ENCODE measurements at places on chromosomes 7 and 10. TPM values are rescaled to one million over a fixed set of nuclear protein-coding genes. Genes with fewer than 3 reads are reported as not detected.

Gene GJD4
- total RNA-seq, result not detected

GRCh38 chr7:41292487-41292886, 410.4 kb downstream of the INHBA start:
- no peak for DNase-seq

DNA sequence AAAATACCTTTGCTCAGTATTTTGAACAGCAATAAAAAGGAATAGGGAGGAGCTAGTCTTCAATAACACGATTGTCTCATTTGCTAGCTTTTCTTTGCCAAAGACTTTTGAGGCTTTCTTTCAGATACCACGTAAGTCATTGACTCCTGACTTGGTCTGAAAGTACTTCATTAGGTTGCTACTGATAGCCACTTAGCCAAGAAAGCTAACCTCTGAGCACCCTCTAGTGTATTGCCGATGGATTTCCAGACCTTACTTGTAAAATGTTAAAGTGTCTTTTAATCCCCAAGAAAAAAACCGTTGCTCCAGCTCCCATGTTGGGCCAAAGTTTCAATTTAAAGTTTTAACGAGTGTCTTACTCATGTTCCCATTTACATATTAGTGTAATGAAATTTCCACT, 63.4 kb upstream of the STRIP2 start:
- DNase-seq, result no peak

Gene AOAH
- total RNA-seq, result 29.3 TPM

DNA sequence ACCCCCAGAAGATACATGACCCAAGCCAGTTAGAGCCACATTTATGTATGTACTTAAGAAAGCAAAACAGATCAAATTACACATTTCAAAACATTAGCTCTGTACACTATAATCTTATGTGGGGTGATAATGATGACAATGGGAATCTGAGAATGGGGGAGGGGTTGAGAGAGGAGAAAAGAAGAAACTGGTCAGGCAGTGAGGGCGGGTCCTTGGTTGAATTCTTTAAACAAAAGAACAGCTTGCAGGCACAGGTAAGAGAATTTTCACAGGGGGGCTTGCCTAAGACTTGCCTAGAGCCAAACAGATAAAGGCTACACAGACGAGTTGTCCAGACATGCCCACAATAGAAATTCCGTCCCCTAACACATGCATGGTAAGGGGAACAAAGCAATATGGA, 76.8 kb upstream of the PTER start:
- DNase-seq, result no peak

Gene OR2A42
- not detected for total RNA-seq

DNA sequence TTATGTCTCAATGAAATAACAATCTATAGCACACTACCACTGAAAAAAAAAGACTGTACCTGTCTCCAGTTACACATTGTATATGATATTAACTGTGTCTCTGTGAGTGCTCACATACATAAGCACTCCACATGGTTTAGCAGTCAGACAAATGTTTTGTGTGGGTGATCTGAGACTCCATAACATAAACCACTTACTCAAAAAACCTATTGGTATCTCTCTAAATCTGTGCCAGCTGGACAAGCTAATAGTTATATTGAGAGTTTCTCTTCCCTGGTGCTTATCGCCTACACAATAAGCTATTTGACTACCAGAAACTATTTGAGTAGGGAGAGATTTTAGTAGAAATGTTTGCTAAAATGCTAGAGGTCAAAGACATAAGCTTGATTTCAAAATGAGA, 190.1 kb upstream of the AGR3 start:
- no peak for DNase-seq

Gene HECTD2
- 5.7 TPM for total RNA-seq

GRCh38 chr7:7795630-7796121, 77.3 kb upstream of the RPA3 start:
- DNase-seq, result peak; percentile 93

Gene TMEM130
- total RNA-seq, result 2.5 TPM

- DNase-seq, result no peak
These were observed 1.7 kb downstream of the COL28A1 start for GRCh38 chr7:7533831-7534430.

DNA sequence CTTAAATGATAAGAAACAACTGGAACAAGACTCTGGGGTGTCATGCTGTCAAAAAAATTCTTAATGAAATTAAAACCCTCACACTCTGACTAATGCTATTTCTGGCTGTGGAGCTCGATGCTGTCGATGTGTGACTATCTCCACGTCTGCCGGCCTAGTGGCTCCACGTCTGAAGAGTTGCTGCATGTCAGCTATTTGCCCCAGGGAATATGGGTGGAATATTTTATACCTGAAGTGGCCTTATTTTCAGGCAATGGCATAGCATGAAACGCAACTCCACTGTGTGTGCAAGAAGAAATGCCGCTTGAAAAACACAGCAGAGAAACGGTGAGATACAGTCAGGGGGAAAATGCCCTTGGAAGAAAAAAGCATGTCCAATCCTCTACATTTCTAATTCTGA, 50.9 kb upstream of the MGMT start:
- DNase-seq, result no peak

DNA sequence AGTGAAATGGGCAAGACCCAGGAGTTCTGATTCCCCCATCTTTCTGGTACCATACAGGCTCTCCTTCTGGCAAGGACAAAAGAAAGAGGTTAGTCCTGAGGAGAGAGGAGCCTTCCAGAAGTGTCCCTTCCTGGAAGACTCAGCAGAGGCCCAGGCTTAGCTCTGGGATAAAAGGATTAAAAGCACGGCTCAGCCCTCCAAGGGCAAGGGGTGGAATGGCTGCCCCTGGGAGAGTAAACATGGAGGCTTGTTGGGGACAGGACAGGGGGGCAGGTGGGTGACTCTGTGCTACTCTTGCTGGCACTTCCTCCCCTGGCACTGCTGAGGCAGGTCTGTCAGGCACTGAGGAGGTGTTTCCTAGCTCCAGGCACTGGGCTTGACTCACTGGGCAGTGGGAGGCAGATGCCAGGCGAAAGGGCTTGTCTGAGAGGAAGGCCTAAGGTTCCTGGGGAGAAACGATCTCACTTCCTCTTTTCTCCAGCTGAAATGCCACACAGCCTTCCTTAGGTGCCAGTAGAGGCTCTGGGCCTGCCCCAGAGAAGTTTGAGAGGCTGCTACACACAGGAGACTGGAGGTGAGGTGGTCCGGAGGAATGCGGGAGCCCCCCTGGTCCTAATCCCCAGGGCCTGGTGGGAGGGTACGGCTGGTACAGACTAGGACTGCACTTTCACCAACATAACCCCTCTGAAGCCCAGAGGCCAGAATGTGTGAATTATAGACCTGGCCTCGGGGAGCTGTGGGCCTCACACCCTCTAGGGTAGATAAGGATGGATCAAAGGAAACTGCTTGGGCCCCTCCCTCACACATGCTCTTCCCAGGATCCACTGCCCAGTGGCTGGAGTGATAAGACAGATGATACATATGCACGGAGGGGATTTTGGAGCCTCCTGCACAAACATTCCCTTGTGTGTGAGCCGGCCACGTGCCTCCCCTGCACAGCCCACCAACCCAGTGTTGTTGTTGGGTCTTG, 63.2 kb upstream of the PODXL start:
- no peak for DNase-seq

Gene GBF1
- 30.1 TPM for total RNA-seq

DNA sequence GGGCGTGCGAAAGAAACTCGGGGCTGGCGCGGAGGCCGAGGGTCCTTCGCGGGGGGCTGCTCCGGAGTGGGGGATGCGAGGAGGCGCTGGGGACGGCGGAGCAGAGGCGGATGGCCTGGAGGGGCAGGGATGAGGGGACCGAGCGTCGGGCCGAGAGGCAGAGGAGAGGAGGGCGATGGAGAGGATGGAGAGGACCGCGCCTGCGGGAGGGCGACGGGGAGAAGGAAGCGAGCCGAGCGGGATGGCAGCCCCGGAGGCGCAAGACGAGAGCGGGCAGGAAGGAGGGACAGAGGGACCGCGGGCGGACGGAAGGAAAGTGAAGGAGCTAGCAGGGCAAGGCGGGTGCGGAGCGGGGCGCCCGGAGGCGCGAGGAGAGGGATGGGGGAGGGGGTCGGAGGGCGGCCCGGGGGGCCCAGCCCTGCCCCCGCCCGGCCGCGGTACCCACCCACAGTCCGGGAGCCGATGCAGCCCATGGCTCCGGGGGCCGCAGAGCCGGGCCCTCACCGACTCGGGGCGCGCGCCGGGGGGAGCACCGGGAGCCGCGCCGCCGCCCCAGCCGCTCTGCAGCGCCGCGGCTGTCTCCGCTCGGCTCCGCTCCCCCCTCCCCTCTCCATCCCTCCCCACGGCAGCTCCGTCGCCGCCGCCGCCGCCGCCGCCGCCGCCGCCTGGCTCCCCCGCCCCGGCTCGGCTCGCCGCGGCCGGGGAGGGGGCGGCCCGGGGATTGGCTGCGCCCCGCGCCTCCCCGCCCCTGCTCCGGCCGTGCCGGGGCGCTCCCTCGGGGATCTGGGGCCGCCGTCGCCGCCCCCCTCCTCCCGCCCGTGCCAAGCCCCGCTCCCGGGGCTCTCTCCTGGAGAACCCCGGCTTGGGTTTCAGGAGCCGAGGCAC, at the start of gene FAM131B:
FAM131B (minus strand) TSS at position 583 of the 885 bp plus-strand sequence; CDS start at position 473, 110 bp downstream.
- no peak for DNase-seq

DNA sequence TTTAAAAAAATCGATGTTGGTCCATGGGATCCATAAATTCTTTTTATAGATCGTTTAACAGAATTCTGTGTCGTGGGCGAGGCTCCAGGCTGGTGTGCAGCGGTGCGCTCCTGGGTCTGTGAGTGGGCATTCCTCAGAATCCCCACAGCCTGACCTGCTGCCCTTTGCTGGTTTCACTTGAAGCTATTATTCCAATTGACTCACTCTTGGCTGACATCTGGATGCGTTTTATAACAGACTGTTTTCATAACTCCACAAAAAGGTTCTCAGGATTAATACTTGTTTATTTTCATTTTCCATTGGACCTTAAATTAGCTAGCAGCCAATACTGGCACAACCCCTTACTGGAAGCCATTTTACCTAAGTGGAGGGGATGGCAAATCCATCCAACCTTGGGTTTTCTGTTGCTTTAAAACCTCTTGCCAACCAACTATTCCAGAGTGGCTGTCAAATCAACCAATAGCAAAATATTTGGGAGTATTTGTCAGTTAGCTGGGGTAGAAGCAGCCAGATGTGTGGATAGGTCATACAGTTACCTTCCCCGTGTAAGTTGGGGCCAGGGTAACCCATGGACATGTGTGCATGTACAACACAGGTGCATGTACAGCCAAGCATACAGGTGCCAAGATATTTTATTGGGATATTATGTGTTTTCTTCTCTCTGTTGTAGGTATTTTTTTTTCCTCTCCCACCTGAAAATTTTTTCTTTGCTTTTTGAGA, 160.7 kb upstream of the ZNF32 start:
- DNase-seq, result peak; percentile 75

DNA sequence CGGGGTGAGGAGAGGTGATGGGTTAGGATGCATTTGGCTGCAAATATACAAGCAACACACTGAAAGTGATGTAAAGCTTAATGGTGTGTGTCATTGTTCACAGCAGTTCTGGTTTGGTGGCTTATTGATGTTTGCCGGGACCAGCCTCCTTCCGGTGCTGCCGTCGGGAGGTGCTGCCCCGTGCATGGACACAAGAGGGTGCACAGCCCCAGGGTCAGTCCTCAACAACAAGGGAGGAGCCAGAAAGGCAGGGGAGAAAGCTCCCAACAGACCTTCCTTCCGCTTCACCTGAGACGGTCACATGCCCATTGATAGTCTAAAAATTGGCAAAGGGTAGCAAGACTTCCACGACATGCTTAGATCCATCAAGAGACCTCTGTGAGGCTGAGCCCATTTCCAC, 9.5 kb downstream of the RNF32 start:
- DNase-seq, result no peak

- DNase-seq, result no peak
These were observed 124.8 kb downstream of the MPP7 start for GRCh38 chr10:28177944-28178637.

GRCh38 chr7:125032943-125033342, 103.3 kb upstream of the POT1 start:
- no peak for DNase-seq

GRCh38 chr7:86995814-86996213, 63.6 kb downstream of the ELAPOR2 start:
- no peak for DNase-seq

- peak; percentile 55 for DNase-seq
These were observed 128.5 kb downstream of the ANKRD7 start for GRCh38 chr7:118352867-118353453.

DNA sequence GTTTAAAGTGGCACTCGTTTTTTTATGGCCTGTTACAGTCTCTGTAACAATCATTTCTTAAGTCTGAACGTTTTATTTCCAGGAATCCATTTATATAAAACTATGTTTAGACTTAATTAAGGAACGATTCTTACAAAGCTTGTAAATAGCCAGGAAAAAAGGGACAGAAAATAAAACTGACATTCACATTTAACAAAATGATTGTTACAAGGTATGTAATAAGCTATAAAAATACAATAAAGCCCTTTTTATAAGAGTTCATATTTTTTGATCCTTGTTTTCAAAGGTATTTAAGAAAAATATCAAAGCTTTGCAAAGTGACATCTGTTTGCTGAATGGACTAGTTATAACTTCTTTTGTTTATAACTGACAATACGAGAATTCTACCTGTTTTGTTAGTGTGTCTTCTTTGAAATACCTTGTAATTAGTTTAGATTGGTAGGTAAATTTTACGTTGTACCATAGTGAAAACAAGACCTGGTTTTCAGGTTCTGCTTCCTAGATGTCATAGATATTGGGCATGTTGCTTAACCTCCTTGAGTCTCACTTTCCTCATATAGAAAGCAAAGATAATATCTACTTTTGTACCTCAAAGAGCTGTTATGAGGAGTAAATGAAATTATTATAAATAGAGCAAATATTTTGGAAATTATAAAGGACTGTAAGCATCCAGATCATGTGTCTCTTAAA, 25.8 kb downstream of the BTRC start:
- no peak for DNase-seq

GRCh38 chr7:112173568-112173905, 32.7 kb downstream of the DOCK4 start:
- DNase-seq, result no peak

- no peak for DNase-seq
These were observed 18.4 kb upstream of the SLC18A2 start for GRCh38 chr10:117222552-117222951.

Gene OR13A1
- total RNA-seq, result not detected

GRCh38 chr10:82618007-82618406, 743.0 kb downstream of the NRG3 start:
- no peak for DNase-seq

- no peak for DNase-seq
These were observed 95.8 kb downstream of the CFAP58 start for GRCh38 chr10:104449391-104449790.

DNA sequence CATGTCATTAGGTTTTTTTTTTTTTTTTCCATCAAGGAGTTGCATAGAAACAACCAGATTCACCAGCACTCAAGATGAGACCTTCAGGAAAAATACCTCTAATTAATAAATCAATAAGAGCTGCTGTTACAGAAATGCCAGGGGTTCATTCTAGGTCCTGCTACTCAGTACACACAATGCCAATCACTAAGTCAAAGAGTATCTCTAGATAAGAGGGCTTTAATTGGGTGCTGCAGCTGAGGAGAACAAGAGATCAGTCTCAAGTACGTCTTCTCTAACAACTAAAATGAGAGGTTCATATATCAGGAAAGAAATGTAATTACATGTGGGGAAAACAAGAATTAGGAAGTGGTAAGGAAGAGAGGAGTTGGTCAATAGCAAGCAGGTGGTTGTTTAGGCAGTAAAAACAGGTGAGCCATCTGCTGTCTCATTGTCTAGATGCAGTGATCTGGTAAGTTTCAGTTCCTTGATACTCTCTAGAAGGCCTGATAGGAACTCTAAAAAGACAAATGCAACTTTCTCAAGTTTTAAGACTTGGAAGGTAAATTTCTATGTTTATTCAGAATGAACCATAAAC, 272.9 kb upstream of the ZWINT start:
- DNase-seq, result no peak
